Kidney epithelial cell (primary cell): ENCODE measurements at places on chromosomes 6 and 20.

DNA sequence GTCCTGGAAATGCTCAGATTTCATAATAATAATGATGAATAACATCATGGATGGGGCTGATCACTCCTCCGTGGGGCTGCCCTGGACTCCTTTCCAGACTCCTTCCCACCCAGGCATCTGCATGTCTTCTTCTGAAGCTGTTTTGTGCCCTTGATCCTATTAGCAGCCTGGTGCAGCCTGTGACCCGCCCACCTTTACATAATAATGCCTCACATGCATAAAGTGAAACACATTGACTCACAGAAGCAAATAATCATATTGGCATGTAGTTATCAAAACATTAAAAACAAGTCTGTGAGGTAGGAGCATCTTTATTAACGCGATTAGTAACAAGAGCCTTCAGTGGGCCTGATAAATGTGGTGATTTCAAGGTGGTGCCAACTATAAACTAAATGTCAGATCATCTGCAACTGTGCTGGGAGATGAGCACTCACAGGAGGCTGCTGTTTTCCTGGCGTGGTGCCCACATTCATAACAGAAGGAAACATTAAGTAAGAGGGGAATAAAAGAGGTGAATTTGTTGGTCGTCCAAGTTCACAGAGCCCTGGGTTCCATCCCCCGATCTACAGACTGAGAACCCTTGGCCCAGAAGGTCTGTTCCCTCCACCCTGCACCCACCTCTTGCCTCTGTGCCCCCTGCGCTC lies 344.7 kb downstream of the CDH4 start:
- DNase-seq, result no peak

DNA sequence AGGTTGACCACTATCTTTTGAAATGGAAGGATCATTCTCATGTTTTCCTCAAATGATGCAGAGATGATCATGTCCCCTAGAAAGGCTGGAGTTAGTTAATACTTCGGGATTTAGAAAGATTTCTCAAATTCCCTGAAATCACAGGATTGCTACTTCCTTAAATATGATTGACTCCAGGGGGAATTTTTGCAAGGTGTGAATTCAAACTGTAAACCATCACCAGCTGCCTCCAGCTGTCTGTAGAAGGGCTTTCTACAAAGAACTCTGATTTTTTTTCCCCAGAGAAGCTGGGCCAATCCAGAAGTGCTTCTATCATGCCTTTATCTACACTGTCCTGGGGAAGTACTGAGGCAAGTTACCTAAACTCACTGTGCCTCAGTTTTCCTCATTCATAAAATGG lies 114.5 kb downstream of the EDN1 start:
- DNase-seq, result no peak

DNA sequence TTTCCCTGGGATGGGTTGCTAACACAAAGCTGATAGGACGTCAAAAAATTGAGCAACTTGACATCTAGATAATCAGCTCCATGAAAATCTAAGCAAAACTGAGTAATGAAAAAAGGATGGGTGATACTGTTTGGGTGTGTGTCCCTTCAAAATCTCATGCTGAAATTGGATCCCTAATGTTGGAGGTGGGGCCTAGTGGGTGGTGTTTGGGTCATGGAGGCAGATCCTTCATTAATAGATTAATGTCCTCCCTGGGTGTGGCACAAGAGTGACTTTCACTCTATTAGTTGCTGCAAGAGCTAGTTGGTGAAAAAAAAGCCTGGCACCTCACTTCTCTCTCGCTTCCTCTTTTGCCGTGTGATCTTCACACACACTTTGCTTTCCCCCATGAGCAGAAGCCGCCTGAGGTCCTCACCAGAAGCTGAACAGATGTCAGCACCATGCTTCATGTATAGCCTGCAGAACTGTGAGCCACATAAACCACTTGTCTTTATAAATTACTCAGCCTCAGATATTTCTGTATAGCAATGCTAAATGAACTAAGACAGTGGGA lies 160.9 kb downstream of the FRK start:
- DNase-seq, result no peak

GRCh38 chr6:30885999-30886896 lies 1.9 kb downstream of the DDR1 start:
- DNase-seq, result no peak

- DNase-seq, result no peak
Measured at GRCh38 chr20:59305908-59306655, 5.7 kb downstream of the EDN3 start.

DNA sequence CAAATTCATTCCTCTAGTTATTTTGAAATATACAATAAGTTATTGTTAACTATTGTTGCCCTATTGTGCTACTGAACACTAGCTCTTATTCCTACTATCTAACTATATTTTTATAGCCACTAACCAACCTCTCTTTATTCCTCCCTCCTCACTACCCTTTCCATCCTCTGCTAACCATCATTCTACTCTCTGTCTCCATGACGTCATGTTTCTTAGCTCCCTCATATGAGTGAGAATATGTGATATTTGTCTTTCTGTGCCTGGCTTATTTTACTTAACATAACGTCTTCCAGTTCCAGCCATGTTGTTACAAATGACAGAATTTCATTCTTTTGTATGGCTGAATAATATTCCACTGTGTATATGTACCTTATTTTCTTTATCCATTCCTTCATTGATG lies 95.3 kb downstream of the ATXN1 start:
- DNase-seq, result no peak

DNA sequence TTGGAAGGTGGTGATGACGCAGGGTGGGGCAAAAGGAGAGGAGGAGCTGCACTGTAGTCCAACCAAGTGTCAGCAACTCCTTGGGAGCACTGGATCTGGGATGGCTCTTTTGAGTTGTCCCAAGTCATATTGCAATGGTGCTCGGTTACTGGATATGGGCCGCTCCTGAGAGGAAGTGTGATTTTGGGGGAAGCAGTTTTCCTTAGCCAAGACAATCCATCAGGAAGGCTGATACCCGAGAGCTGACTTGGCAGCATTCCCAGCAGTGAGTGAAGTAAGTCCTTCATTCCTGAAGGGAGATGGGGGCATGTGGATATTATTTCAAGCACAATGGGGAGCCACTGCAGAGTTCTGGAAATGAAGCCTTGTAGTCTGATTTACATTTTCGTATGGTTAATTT lies 354.1 kb downstream of the RFPL4B start:
- DNase-seq, result no peak

DNA sequence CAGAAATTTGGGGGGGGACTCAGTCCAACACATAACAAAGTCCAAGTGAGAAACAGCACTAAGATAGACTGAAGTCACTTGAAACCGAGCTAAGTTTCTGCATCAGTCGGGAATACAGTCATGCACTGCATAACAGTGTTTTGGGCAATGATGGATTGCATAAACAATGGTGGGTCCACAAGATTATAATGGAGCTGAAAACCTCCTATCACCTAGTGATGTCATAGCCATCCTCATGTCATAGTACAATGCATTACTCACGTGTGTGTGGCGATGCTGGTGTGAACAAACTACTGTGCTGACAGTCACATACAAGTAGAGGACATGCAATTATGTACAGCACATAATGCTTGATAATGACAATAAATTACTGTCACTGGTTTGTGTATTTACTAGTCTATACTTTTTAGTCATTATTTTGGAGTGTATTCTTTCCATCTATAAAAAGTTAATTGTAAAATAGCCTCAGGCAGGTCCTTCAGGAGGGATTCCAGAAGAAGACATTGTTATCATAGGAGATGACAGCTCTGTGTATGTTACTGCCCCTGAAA lies 154.5 kb upstream of the ECI2 start:
- no peak for DNase-seq

DNA sequence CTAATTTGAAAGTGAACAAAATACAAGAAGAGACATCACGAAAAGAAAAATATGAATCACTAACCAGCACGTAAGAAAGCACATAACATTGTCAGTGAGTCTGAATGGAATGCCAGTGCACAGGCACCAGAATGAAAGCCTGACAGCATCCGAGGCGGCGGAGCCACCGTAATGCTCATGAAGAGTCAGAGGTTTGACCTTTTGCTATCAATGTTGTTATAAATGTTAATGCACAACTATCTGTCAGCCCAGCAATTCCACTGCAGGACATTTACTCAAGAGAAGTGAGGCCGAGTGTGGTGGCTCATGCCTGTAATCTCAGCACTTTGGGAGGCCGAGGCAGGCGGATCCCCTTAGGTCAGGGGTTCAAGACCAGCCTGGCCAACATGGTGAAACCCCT lies 562.1 kb downstream of the PRKN start:
- DNase-seq, result no peak

GRCh38 chr20:41818991-41819390 lies 200.8 kb upstream of the CHD6 start:
- DNase-seq, result no peak

- no peak for DNase-seq
Measured at GRCh38 chr6:83556871-83557270, 44.5 kb downstream of the PRSS35 start.

- no peak for DNase-seq
Measured at GRCh38 chr6:13593720-13594119, 19.3 kb downstream of the SIRT5 start.

DNA sequence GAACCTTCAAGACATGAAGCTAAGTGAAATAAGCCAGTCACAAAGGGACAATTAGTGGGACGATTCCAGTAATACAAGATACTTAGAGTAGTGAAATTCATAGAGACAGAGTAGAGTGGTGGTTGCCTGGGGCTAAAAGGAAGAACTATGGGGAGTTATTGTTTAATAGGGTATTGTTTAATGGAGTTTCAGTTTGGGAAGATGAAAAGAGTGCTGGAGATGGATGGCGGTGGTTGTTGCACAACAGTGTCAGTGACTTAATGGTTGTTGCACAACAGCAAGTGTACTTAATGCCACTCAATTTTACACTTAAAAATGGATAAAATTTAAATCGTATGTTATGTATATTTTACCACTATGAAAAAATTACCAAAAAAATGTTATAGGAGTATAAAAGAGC lies 209.7 kb upstream of the TENT5A start:
- DNase-seq, result no peak

DNA sequence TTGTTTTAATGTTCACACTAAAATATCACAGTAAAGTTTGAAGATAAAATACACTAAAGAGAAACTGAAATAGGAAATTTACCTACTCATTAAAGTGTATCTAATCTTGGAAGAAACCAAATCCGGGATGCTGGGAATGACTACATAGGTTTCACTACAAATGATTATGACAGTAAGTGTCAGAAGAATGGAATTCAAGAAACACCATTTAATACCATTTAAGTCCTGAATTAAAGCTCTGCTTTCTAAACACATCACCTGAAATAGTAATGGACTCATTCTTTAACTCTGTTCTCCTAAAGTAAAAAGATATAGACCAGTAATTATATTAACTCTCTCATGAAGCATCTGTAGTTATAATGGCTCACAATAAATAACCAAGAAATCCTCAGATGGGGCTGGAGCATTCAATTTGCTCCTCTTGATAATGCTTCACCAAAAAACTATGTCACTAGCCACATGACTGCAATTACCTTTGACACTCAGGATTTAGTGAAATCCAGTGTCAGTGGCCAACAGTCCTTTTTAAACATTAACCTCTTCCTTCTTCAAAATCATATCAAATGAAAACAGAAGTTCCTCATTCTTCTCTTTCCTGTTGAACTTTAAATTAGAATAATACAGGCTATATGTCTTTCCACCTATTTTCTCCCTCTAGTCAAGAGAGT lies 41.4 kb downstream of the MAP7 start:
- peak; percentile 39 for DNase-seq

GRCh38 chr20:11564491-11564890 lies 353.2 kb upstream of the BTBD3 start:
- DNase-seq, result no peak

DNA sequence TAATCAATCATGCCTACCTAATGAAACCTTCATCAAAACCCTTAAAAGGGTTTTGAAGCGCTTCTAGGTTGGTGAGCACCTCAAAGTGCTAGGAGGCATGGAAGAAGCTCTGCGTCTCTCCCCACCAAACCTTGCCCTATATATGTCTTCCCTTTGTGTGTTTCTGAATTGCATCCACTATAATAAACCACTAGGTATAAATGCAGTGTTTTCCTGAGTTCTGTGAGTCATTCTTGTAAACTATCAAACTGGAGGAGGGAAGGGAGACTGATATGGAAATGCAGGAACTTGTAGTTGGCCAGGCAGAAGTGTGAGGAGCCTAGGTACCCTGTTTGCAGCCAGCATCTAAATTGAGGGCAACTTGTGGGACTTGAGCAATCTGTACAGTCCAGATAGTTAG lies 698.8 kb downstream of the DOK5 start:
- DNase-seq, result no peak

DNA sequence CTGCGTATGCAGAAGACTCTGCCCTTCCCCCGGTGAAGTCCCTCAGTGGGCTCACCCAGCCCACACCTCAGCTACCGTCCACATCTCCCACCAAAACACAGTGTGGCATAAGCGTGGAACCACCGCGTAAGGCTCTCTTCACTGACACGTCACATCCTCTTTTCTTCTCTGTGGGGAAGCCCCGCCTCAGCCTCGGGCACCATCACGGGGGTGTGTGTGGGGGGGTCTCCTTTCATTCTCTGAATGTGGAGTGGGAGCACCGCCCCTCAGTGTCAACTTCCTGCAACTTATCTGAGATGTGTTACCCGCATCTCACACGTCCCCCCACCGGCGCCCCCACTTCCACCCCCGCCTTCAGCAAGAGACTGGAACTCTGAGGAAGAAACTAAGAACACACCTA lies 388.4 kb upstream of the JARID2 start:
- no peak for DNase-seq

DNA sequence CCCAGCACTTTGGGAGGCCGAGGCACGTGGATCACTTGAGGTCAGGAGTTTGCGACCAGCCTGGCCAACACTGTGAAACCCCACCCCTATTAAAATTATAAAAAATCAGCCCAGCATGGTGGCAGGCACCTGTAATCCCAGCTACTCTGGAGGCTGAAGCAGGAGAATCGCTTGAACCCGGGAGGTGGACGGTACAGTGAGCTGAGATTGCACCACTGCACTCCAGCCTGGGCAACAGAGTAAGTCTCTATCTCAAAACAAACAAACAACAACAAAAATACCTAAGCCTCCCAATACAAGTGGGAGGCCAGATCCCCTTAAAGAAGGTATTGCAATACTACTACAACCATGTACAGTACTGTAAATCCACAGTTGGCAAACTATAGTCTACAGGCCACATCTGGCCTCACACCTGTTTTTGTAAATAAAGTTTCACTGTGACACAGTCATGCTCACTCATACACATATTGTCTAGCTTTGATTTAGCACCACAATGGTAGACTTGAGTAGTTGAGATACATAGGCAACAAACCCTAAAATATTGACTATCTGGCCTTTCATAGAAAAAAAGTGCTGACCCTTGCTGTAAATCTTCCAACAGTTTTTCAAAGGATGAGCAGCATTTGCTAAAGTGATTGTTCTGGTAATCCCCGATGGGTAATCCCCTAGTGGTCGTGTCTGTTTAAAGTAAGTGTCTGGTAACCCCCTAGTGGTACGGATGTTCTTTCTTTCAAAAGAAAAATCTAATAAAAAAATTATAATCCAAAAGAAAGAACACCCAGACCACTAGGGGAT lies 202.0 kb downstream of the RNGTT start:
- no peak for DNase-seq
